ENCODE measurements at places on chromosomes 7 and 10. TPM values are rescaled to one million over a fixed set of nuclear protein-coding genes. Genes with fewer than 3 reads are reported as not detected.

DNA sequence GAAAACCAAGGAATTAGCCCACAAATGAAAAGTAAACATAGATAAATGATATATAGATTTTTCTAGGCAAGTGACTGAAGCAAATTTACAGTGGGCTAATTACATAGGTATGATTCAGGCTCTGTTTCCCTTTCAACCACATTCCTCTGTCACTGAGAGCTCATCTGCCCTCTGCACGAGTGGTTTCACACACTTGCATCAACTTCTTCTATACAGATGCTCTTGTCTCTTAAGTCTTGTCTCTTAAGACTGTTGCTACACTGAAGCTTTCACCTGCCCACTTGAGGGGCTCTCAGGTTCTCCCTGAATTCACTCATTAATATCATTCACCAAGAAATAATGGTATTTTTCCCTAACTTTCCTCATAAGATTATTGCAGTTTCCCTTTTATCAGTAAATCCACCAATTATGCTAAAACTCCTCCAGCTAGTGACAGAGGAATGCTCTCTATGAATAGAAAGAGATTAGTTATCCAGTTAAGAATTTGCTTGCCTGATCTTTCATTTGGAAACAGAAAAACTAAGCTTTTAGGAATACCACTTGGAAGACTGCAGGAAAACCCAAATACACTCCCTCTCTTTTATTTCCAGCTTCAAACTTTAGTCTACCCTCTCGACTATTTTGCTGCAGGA lies 95.7 kb downstream of the ELAPOR2 start:
- DNase-seq, result no peak

The TMEM213 gene
- not detected for total RNA-seq

- DNase-seq, result peak; percentile 20
Observed at GRCh38 chr10:944034-944831, 12.7 kb upstream of the LARP4B start.

- DNase-seq, result no peak
Observed at GRCh38 chr10:93599778-93600177, 1.3 kb downstream of the RBP4 start.

DNA sequence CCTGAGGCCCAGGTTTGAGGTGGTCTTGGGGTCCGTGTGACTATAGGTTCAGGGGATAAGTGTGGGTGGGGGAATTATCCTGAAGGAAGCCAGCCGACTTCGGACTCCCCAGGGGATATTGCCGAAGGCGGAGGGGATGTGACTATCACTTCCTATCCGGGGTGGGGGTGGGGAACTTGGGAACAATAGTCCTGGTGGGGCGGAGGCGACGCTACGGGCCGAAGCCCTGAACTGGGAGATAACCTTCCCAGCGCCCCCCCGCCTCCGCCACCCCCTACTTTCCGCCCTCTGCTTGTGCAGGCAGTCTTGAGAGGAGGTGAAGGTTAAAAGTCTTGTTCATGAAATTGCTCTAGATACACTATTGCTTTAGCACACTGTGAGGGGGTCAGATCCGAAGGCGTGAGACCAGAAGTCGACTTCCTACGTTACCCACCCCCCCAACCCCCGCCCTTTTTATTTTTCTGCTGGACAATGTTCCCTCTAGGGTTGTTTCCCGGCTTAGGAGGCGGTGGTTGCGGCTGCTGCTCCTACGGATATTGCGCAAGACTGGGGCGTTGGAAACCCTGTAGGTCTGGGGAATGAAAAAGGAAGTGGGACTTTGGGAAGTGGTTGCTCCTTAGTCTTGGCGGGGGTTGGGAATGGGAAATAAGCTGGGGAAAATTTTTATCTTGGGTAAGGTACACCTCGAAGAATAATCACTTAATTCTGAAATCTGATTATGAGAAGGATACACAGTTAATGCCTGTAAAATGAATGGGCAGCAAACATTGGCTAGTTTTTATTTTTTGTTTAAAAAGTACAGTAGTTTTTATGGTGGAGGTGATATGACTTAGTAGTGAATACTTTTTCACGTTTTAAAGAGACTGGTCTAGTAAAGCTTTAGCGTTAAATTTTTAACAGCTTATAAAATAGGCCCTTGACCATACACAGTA lies 1.5 kb downstream of the PTPN12 start:
- peak; percentile 97 for DNase-seq

The GPR15LG gene
- total RNA-seq, result not detected

The UBTD1 gene
- total RNA-seq, result 40.5 TPM

- DNase-seq, result no peak
Observed at GRCh38 chr7:1120791-1121190, 32.9 kb downstream of the GPER1 start.

- no peak for DNase-seq
Observed at GRCh38 chr10:24806262-24806661, 82.6 kb upstream of the ARHGAP21 start.

DNA sequence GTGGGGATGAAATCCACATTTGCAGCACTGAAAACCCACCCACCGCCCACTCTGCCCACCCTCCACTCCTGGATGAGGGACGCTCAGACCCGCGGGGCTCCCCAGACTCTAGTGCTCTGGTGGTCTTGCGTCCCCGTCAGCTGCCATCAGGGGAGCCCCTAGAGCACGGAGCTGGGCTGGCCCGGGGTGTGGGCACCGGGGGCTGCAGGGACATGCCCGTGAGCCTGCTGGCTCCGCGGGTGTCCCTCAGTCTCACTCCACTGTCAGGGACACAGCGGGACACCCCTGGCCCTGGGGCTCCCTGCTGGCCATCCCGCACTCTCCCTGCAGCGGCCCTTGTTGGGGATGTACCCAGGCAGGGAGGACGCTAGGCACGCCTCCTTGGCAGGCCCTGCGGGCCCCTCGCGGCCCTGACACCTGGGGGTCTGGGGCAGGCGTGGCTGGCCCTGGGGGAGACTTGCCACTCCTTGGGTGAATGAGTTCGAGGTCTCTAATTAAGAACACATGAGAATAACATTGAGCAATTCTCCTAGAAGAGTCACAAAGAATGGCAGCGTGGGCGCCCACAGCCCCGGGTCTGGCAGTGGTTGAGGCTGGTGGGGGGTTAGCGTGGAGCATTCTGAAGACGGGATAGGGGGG lies 64.2 kb downstream of the CFAP46 start:
- DNase-seq, result no peak

Data from M059J (cell line).